ENCODE measurements at places on chromosomes 2 and 18. TPM values are rescaled to one million over a fixed set of nuclear protein-coding genes. Genes with fewer than 3 reads are reported as not detected.

The SP110 gene
- total RNA-seq, result 26.3 TPM

The CYRIA gene
- 0.53 TPM for total RNA-seq

The RBMS1 gene
- total RNA-seq, result 39.0 TPM

The GAREM2 gene
- not detected for total RNA-seq

The C2orf80 gene
- total RNA-seq, result not detected

The RMND5A gene
- total RNA-seq, result 23.2 TPM

The RAB31 gene
- 38.5 TPM for total RNA-seq

DNA sequence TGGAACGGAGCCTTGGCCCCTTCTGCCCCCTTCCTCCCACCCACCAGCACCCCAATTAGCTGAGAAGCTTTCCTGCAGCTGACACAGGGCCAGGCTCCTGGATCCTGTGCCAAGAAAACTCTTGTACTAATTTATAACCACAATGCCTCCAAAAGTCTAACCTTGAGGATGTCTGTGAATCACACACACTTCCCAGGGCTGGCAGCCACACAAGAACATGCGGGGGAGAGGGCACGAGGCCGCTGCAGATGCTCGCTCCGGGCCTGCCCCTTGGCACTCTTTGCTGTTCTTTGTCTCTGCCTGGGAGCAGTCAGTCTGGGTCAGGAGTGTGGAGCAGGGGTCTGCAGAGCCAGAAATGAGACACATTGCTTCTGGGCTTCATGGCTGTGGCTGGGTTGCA is 62.7 kb upstream of the KIF5C start:
- DNase-seq, result peak; percentile 66

- no peak for DNase-seq
Observed at GRCh38 chr18:576924-577323, 3.3 kb upstream of the CETN1 start.

DNA sequence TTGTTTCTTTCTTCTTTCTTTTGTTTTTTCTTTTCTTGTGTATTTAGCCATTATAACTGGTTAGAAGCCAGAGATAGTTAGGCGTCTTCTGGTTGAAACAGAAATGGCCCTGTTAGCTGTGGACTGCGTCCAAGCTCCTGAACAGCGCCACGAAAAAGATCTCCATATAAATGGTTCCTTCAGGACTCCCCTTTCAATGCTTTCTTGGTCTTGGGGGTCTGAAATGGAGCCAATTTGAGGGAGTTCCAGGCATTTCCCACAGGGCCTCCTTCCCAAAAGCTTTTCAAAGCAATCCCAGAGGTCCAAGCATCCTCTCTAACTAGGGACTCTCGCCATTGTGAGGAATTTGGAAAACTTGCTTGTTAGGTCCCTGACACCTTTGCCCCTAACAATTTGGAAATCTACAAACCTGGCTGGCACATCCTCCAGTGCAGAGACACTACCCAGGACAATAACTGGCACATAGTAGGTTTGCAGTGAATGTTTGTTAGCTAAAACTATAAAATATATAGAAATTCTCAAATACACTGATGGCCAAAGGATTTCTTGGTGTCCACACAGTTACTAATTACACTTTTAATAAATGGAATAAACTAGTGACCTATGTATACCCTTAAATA is 80.1 kb downstream of the MYCN start:
- DNase-seq, result no peak

- DNase-seq, result no peak
Observed at GRCh38 chr2:43305012-43305411, 78.6 kb upstream of the ZFP36L2 start.

All from H4 (cell line).